ENCODE measurements at places on chromosomes 16 and 17. TPM values are rescaled to one million over a fixed set of nuclear protein-coding genes. Genes with fewer than 3 reads are reported as not detected.
A peak's percentile ranks its signal among the peaks of the same experiment; 100 is the strongest.

DNA sequence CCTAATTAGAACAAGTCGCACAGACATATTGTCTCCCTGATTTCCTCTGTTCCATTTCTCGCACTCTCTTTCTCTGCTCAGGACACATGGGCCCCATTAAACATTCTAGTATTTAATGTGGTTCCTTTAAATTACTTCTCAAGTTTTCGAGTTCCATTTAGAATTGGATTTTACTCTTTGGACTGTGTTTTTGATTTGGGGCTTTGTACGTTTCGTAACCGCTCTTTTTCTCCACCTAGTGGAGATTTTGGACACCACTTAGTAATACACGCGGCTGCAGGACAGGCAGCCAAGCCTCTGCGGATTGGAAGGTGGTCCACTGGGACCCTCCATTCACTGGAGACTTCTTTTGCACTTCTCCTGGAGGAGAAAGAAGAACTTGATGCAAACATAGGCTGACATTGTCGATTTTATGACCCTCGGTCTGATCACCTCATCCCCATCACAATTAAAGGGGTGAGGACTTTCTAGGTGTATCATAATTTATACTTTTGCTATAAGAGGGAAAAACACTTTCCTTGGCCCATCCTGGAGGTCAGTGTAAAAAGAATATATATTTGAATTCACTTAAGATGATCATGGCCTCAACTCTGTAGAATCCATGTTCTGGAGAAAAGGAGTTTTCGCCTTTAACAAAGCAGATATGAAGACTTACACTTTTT is 85.7 kb downstream of the NOG start:
- DNase-seq = no peak

DNA sequence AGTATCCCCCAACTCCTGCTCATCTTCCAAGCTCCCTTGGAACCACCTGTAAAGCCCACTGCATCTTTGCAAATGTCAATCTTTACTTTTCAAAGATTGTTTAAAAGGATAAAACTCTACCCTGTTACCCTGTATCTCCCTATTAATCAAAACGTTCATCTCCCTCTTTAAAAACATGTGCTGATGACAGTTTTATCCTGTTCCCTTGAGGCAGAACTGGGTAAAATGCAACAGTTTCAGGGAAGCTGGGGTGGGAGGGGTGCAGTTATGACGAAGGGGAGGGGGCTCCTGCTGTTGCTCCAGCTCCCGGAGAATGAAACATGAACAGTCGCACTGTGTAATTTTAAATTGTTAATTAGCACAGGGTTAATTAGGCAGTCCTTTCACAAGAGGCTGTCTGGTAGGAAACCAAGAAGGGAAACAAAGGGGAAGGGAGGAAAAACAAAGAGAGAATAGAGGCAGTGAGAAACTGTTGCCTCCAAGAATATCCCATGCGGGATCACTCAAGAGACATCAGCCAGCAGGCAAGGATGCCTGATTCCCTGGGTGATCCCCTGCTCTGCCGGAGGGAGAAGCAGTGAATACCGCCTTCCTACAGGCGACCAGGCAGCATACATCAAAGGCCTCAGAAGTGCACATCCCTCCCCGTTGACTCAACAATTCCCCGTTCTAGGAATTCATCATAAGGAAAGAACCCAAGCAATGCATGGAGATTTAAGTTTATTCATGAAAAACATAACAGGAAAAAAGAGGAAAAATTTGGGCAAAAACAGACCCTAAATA is 84.2 kb downstream of the ZFHX3 start:
- no peak for DNase-seq

DNA sequence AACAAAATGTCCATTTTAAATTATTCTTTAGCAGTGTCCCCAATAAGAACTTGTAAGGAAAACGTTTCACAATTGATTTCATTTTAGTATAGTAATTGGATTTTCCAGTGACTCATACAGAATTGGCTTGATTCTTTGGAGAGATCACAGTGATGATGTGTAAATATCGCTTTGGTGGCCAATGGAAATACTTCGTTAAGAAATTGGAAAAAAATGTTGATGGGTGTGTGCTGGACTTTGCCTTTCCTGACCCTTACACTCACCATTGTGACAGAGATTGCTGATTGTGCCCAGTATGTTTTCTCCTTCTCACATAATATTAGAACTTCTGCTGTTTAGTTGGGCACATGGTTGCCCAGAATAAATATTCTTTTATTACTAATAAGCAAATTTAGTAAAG is 7.4 kb upstream of the EFCAB13 start:
- DNase-seq = no peak

DNA sequence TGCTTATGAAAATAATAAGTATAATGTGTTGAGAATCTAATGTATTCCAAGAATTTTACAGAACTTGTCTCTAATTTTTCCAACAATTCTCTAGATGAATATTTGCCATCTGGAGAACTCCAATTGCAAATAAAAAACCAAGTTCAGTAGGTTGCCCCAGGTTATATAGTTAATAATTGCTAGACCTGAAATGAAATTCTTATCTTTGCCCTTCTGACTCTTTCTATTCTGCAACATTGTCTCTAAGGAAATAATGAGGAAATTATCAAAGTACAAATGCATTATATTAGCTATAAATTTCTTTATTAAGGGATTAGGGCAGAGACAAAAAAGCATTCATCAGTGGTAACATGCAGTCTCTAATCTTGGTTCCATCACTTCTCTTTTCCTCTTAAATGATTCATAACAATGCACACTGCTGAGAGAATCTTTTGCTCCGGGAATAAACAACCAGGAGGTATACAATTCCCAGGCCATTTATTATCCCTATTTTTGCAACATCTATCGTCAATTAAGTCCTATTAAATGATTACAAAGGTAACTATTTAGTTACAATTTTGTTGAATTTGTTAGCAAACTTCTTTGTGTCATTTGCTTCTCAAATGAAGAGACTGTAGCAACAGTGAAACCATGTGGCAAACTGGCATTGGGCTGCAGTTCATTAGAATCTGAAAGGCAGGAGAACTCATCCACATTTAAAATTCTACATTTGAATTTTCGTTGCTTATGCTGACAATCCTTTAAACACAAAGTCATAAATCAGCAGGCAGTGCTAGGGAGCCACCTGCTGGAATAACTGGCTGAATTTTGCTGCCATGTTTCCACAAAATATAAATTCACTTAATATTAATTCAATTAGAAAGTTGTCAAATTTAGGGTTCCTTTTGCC is 349.6 kb downstream of the KIF2B start:
- DNase-seq = no peak

DNA sequence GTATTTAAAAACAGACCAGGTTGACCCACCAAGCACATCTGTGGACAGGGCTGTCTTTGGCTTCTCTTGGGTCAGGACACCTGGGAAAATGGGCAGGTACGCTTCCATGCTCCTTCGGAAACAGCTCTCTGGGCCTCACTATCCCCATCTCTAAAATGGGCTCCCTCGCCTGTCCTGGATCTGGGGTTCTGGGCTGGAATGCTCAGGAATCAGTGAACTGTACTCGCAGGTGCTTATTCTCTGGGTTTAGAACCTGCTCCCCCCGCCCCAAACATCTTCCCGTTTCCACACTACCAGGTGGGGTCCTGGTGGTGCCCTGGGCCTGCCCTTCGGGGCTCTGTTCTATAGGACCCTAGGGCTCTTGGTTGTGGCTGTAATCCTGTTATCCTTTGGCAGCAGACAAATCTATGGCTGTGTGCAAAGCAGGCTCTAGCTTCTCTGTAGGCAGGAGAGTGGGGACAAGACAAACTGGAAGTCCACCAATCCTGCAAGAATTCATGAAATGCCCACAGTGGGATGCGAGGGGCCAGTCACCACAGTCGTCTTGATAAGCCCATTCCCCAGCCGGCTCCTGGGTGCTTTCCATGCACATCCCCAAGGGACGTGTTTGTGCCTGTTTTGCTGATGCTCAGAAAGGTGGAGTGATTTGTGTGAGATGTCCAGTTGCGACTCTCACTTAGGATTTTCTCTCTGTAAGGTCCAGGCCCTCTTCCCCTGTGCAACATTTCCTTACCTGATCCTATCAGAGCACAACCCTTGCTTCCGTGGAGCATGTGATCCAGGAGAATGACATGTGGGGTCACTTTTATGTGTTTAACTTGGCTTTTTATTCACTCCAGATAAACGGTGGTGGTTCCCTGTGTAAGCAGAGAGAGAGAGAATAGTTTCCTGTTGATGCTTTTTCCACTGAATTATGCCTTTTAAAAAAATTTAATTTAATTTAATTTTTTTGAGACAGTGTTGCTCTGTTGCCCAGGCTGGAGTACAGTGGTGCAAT is 37.2 kb downstream of the HAPSTR1 start:
- DNase-seq = no peak

GRCh38 chr17:13478326-13478830 is 123.4 kb downstream of the HS3ST3A1 start:
- no peak for DNase-seq

DNA sequence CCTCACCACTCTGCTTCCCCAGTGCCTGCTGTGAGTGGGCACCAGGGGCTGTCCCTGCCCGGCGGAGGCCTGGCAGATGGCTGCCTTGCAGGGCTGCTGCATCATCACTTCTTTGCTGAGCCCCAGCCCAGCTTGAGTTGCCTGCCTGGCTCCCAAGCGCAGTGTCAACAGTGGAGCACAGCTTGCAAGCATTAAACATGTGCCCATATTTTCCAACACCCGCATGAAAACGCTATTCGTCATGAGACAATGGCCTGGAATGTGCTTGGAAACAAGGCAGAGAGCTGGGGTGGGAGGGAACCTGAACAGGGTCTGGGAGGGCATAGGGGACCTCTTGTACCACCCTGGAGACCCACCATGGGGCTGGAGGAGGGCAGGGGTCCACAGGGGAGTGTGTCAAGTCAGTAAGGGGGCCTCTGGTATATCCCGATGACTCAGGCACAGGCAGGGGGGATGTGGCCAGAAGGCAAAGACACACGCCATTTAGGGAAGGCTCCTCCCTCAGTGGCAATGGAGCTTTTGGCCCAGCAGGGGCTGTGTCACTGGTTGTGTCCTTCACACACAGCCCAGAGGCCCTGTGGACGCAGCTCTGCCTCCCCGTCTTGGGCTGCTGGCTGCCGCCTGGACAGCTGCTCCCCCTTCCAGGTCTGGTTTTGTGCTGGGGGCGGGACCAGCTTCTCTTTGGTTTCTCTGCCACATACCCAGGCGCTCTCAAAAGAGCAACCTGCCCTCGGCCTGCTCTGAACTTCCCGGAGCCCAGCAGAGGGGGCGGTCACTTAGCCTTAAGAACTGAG is 17.4 kb upstream of the MTSS2 start:
- no peak for DNase-seq

- peak; percentile 82 for DNase-seq
These were observed 558 bp downstream of the SOX15 start for GRCh38 chr17:7589204-7589868.

DNA sequence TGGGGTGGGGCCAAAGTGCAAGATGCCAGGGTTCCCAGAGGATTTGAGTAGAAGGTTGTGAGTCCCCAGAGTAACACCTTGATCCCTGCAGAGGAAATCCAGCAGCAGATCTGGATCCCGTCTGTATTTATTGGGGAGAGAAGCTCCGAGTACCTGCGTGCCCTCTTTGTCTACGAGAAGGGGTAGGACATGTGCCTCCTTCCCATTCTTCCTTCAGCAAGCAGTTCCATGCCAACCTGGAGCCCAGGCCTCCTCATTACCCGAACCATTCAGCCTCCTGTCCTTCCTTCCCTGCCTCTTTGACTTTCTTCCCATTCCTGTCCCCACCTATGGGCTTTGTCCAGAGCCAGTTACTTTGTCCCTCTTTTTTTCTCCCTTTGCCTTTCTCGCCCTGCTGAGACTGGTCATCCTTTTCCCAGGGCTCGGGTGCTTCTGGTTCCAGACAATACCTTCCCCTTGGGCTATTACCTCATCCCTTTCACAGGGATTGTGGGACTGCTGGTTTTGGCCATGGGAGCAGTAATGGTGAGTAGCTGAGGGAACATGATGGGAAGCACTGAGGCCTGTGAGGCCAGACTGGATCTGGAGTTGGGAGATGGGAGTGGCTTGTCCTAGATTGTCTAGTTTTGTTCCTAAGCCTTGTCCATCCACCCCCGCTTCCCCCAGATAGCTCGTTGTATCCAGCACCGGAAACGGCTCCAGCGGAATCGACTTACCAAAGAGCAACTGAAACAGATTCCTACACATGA is 2.9 kb downstream of the RNF167 start:
- peak; percentile 21 for DNase-seq

GRCh38 chr17:12078791-12079190 is 58.1 kb downstream of the MAP2K4 start:
- no peak for DNase-seq

DNA sequence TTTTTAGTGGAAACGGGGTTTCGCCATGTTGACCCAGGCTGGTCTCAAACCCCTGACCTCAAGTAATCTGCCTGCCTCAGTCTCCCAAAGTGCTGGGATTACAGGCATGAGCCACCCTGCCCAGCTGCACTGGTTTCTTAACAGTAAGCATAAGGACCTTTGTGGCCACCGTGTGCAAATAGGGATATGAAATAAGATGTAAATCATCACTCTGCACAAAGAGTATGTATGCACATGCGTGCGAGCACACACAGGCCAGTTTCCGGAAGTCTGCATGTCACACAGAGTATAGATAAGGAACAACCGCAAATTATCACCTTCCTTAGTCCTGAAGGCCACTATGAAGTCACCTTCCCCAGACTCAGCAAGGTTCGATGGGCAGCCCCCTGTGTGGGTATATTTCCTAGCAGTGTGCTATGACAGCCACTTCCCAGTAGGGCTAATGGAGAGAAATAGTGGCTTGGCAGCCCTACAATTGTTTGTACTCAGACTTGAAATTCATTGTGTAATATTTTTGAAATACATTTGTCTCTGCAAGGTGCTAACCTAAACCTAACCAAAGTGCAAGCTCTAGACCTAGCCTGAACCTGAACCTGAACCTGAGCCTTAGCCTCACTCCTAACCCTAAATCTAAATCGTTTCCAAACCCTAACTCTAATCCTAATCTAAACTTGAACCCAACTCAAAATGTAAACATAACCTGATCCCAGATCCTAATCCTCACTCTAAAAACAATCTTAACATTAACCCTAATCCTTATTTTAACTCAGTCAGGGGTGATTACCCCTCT is 48.4 kb upstream of the SKAP1 start:
- DNase-seq = no peak

GRCh38 chr17:64509179-64509578 is 2.4 kb downstream of the CEP95 start:
- no peak for DNase-seq

KATNB1 gene
- 7.8 TPM for total RNA-seq

ACD gene
- 9.4 TPM for total RNA-seq

TM4SF5 gene
- total RNA-seq = not detected

Data from pancreas (tissue), 10 donors.